Nucleus accumbens (tissue), 56 donors: ENCODE measurements at places on chromosomes 6 and 20.

- no peak for DNase-seq
Observed at GRCh38 chr20:14744723-14745122, 407.3 kb upstream of the FLRT3 start.

- no peak for DNase-seq
Observed at GRCh38 chr6:136344420-136344819, 54.8 kb upstream of the BCLAF1 start.

GRCh38 chr6:13841936-13842335, 27.6 kb upstream of the MCUR1 start:
- no peak for DNase-seq

- no peak for DNase-seq
Observed at GRCh38 chr20:19970256-19970765, 46.9 kb upstream of the NAA20 start.

- no peak for DNase-seq
Observed at GRCh38 chr6:109071125-109071917, 23.3 kb downstream of the SESN1 start.

DNA sequence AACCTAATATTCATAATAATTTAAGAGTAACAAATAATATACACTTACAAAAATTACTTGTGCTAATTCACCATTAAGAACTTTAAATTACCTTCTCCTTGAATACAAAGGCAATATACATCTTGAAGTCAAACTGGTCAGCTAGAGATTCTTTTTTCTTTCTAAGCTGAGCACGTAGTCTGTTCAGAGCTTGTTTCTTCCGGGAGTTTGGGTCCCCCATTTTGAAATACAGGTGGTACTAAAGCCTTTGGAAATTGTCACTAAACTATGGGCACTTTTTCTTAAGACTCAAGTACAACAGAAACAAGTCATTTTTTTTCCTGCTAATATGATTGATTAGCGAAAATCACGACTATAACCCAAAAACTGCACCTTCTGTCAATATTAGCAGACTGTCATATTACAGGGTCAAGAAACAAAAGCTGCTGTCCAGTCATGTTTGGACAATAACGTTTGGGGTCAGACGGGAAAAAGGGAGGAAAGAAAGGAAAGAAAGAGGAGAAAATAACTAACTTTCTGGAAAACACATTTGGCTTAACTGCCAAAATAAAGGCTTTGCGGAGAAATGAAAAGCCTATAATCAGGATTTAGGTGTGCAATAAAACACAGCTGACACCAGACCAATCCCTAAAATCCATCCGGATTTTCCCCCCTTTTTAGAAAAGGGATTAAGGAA, 367 bp downstream of the C6orf62 start:
- DNase-seq, result no peak

- DNase-seq, result no peak
Observed at GRCh38 chr6:4017834-4018170, 61.1 kb downstream of the FAM217A start.

DNA sequence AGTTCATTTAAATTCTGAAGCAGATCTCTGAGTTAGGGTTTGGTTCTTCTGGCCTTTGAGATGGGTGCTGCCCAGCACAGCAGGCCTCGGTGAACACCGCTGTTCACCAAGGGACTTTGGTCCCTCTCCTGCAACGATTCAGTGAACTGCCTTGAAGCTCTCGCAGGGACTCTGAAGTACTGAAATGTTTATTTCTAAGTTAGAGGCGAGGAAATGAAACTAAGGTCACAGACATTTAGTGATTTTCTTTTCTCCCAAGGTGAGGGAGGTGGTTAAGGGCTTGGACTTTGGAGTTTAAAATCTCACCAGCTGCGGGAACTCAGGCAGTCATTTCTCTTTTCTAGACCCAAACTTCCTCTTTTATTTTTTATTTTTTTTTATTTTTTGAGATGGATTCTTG, 26.2 kb downstream of the E2F3 start:
- DNase-seq, result no peak

GRCh38 chr6:52227495-52227894, 16.8 kb downstream of the IL17F start:
- DNase-seq, result no peak

GRCh38 chr6:121223212-121223611, 111.1 kb downstream of the TBC1D32 start:
- no peak for DNase-seq
